ENCODE measurements at places on chromosomes 5 and 9.

- no peak for DNase-seq
Observed at GRCh38 chr5:127518319-127518621, 830 bp downstream of the PRRC1 start.

- no peak for DNase-seq
Observed at GRCh38 chr9:130196643-130197042, 24.4 kb downstream of the NCS1 start.

- no peak for DNase-seq
Observed at GRCh38 chr5:9716838-9717281, 86.7 kb upstream of the TAS2R1 start.

GRCh38 chr9:21031808-21032183 is 356 bp upstream of the HACD4 start:
- no peak for DNase-seq

- DNase-seq = no peak
Observed at GRCh38 chr5:112154940-112155686, 264.0 kb downstream of the EPB41L4A start.

DNA sequence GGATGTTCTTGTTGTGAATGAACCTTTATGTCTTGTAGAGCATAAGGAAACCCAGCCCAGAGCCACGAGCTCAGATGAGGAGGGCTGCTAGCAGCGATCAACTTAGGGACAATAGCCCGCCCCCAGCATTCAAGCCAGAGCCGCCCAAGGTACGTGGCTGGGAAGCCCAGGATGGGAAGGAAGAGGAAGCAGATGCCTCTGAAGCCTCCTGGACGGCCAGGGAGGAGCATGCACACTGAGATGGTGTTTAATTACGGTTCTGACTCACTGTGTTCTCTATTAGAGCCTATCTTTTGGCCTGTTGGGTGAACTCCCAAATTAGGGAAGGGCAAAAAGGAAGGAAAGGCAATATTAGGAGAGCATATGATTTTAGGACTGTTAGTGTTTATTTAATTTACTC is 75.3 kb downstream of the TJP2 start:
- DNase-seq = no peak

DNA sequence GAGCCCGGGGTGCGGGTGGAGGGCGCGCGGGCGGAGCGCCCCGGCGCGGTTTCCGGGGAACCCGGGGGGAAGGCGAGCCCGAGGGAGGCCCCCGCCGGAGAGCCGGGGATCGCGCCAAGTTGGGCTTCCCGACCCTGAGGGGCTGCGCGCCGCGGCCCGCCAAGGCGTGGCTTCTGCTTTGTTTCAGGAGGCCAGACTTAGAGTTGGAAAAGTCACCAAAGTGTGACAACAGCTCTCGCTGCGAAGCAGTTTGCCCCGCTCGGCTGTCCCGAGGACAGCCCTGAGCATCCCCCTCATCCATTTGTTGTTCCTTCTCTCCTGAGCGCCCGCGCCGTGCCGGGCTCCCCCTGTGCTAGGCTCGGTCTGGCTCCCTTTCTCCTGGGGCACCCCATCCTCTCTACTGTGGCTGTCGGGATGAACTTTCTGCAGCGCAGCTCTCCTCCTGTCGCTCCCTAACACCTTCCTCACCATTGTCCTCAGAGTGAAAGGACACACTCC is 410 bp downstream of the GLIPR2 start:
- no peak for DNase-seq

- no peak for DNase-seq
Observed at GRCh38 chr5:4758550-4758949, 381.6 kb upstream of the ADAMTS16 start.

DNA sequence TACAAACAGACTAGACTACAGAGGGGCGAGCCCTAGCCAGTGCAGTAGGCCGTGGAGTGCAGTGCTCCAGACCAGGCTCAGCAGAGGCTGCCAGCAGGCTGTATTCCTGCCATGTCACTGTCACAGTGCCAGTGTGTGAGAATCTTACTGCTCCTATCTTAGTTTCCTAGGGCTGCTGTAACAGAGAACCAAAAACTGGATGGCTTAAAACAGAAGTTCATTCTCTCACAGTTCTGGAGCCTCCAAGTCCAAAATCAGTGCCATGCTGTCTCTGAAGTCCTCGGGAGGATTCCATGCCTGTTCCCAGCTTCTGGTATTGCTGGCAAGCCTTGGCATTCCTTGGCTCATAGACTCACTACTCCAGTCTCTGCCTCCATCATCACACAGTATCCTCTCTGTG is 75.0 kb upstream of the SAP30L start:
- DNase-seq = no peak

DNA sequence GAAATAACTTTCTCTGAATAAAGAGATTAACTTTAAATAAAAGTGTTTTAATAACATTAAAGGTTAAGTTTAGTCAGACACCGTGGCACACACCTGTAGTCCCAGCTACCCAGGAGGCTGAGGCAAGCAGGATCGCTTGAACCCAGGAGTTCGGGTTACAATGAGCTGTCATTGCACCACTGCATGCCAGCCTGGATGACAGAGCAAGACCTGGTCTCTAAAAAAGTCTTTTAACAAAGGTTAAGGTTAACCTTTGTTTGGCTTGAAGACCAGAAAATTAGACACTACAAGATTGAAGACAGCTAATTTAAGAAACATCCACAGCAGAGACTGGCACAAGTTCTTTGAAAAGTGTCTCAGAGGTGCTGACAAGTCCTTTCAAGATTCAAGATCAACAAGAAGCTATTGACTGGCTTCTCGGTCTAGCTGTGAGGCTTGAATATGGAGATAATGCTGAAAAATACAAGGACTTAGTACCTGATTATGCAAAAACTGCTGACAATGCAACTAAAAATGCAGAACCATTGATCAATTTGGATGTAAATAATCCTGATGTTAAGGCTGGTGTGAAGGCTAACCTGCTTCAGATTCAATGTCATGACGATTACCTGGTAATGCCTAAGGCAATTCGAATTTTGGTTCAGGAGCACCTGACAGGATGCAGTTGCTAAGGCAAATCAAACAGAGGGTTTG is 48.8 kb downstream of the FAM81B start:
- no peak for DNase-seq

DNA sequence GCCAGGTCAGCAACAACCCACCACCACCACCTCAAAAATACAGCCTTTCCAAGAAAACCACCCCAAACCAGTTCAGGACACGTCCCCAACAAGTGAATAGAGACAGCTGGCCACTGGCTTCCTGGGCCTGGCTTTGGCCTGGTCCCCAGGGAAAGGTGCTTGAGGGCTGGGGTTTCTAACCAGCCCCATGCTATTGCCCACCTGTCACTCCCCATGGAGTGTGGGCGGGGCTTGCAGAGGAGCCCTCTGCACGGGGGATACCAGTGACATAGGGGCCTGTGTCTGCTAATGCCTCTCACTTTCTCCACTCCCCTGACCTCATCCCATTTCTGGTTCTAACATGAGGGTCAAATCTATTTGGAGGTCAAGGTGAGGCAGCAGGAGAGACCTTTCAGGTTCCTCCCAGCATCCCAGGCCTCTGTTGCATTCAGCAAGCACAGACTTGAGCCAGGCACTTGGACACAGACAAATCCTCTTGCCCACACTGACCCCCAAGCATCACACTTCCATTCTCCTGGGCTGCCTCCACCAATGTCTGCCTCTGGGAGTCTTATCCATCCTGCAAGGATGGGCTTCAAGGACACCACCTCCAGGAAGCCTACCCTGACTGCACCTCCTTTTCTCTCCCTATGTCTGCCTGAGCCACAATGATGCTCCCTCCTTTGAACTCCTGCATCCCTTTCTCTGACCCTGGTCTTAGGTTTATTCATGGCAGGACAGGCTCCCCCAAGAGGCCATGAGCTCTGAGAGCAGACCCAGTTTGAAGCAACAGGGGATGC is 16.1 kb upstream of the TTLL11 start:
- no peak for DNase-seq

DNA sequence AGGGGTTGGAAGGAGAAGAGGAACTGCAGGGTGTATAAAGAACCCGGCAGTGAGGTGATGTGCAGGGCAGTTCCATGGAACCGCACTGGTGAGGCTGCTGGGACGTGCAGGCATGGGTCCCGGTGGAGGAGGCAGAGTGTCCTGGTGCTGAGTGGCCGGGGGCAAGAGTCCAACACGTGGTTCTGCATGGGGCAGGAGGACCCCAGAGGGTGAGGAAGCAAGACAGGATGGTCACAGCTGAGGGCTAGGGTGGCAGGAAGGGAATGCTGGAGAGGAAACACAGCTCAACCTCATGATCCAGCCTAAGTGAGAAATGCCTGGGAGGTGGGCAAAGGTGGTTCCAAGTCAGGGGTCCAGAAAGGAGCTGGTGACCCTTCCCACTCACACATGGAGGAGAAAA is 87.2 kb downstream of the S1PR3 start:
- no peak for DNase-seq

- DNase-seq = no peak
Observed at GRCh38 chr9:76725011-76725546, 39.2 kb upstream of the PCA3 start.

- no peak for DNase-seq
Observed at GRCh38 chr5:134188092-134188491, 11.3 kb upstream of the SKP1 start.

GRCh38 chr9:107219486-107220077 is 63.5 kb upstream of the RAD23B start:
- DNase-seq = no peak

- DNase-seq = no peak
Observed at GRCh38 chr5:5042806-5043205, 97.3 kb upstream of the ADAMTS16 start.

DNA sequence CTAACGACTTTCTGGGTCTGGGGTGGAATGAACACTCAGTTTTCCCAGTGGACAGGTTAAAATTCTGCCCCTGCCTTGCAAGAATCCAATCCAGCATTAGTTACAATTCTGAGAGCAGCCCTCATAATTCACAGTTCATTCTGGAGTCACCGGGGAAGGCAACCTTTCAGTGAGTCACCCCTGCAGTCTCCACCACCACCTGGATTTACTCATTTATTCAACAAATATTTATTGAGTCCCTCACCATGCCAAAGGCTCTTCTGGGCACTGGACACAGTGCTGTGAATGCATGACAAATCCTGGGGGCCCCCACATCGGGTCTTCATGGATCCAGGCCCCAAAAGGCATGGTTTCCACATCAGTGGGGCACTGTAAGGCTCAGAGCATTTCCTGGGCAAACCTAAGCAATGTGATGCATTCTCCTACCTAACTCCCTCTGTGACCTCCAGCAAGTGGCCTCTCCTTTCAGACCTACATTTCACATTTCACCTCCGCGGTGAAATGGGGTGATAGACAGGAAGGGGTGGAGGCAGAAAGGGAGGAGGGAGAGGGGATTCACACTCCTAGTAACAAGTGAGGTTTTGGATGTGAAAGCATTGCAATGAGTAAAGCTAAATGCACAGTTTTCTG is 6.4 kb upstream of the MSX2 start:
- no peak for DNase-seq

GRCh38 chr5:33890131-33891032 is 1.4 kb downstream of the ADAMTS12 start:
- no peak for DNase-seq

- DNase-seq = no peak
Observed at GRCh38 chr5:176653401-176654385, 6.4 kb downstream of the TSPAN17 start.

- DNase-seq = no peak
Observed at GRCh38 chr5:123089914-123090660, 1.0 kb downstream of the PRDM6 start.

DNA sequence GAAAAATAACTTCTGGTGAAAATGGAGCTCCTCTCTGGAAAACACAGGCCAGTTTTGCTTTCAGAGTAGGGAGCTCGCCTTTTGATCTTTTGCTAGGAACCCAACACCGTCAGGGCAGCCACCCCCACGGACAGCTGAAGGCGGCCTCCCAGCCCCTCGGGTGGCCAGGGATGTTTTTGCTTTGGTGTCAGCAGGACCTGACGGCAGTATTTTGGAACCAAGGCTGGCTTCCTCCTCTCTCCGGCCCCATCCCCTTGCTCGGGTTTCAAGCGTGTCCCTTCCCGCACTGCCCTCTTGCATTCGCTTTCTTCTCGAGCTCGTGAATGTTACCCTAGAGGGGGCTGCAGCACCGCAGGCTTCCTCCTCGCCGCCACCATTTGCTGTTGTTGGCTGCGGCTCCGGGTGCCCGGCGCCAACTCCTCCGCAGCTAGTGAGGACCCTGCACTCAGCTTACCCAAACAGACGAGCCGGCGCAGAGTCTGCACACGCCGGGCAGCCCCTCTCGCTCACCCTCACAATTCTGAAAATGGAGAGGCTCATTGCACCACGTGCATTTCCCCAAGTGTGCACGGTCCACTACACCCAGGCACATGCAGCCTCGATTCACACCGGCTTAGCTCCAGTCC is 35.5 kb upstream of the ADAMTSL1 start:
- no peak for DNase-seq

DNA sequence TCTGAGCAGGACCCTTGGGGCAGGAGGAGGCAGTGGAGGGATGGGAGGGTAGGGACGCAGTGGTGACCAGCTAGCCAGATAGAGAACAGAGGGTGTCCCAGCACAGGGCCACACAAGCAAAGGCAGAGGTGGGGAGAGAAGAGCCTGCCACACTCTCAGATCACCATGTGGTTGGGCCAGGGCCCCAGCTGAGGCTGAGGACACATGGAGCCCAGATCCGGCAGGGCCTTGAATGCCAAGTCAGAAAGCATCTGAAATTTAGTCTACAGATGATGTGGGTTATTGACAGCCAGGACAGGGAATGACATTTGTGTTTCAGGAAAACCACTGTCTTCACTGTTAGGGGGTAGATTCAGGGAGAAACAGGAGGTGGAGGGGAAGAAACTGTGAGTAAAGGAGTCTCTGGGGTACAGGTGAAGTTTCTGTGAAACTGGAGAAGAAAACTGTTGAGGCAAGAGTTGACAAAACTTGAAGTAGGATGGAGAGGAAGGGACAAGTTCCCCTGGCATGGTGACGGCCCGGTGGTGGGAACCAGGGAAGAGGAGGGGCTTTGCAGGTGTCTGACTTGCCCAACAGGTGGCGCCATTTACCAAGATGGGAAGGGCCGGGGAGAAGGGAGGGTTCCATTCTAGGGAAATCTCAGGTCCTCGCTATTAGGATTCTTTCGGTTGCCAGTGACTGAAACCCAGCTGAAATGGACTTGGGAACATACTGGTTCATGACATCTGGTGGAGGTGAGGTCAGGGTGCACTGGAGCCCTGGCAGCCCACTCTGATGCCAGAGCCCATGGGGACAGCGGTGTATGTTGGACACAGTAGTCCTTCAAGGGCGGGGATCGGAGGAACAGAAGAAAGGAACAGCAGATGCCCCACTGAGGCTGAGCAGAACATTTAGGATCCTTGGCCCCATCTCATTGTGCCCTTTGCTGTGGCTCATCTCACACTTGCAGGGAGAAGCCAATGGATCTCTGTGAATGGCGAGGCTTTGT is 100.1 kb downstream of the KCNIP1 start:
- no peak for DNase-seq

DNA sequence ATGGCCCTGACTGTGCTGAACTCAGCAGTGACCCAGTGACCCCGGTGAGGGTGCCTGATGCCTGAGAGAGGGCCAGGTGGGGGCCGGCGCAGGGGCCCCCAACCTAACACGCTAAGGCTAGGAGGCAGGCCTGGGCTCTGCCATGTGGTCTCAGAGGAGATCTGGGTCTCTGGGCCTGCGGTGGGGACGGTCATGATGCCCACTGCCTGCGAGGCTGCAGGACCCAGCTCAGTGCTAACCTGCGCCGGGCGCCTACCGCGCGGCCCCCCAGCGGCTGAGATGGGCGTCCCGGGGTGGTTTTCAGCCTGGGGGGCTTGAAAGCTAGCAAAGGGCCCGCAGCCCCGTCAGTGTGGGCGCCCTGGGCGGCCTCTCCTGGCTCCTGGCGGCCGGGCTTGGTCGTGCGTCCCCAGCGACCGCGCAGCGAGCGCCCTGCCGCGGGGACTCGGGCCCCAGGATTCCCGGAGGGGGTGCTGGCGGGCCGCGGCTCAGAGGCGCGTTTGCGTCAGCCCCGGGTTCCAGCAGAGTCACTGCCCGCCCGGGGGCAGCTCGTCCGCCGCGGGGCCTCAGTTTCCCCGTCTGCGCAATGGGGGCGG is 2.5 kb downstream of the EGFL7 start:
- DNase-seq = no peak

Data from CD4-positive, alpha-beta T cell (primary cell).